ENCODE measurements at places on chromosomes 5 and 9.
A peak's percentile ranks its signal among the peaks of the same experiment; 100 is the strongest.

DNA sequence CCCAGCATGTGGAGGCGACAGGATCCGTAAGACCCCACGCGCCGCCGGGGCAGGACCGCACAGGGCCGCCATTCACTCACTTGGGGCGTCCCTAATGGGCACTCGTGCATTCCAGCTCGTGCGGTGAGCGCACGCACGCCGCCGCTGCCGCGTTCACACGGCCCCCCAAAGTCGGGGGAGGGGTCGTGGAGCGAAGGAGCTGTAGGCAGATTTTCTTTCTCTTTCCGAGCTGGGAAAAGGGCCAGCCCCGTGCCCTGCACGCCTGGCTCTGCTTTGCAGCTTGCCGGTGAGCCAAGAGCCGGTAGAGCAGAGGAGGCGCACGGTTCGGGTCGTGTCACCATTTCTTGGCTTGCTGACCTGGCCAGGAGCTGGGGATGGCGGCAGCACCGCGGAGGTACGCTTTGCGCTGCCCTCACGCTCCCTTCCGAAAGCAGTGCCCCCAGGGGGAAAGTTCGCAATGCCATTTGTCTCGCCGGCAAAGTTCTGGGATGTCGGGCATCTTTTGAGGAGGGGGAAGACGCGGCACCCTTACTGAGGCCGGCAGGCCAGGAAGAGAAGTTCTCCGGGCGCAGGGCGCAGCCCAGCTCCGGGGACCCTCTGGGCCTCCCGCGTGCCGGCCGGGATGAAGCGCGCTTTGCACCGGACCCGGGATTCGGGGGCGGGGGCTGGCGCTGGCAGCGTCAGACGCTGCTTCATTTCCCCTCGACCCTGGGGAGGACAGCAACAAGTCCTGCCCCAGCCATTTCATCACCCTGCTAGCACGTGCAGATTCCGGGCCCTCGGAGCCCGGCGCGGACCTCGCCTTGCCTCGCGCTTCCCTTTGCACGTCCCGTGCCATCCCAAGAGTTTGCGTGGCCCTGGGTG lies 898 bp downstream of the STC2 start:
- DNase-seq, result no peak

- DNase-seq, result no peak
Observed at GRCh38 chr9:81787747-81788632, 98.6 kb upstream of the TLE1 start.

DNA sequence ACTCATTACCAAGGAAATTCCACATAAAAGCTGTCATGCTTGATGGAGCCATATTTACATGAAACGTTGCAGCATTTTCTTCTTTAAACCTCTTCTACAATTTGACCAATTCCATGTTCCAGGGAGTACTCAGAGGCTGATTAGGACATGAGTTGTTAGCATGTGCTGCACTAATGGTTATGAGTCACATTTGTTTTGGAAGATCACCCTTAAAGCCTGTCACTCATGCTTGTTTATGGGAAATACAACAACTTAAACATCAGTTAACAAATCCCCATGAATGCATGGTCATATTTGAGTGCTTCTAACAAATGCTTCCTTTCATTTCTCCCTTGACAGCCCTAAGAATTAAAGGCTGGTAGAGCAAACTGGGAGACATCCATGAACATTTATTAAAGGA lies 156.1 kb downstream of the GHR start:
- DNase-seq, result no peak

- DNase-seq, result no peak
Observed at GRCh38 chr9:14889451-14889850, 20.8 kb downstream of the FREM1 start.

DNA sequence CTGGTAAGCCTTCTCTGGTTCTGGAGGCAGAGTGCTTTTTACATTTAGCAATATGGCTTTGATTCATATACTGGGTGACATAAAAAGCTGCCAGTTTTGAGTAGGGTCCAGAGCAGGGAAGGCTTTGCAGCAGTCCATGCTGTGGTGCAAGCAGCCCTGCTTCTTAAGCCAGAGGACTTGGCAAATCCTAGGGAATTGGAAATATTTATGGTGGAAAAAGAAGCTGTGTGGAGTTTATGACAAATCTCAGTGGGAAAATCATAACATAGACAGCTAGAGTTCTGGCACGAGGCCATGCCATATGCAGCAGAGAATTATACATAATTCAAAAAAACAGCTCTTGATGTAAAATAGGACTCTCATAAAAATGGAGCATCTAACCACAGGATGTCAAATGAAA lies 536.4 kb downstream of the RASEF start:
- no peak for DNase-seq

GRCh38 chr5:39164016-39164415 lies 55.3 kb downstream of the FYB1 start:
- DNase-seq, result peak; percentile 79

DNA sequence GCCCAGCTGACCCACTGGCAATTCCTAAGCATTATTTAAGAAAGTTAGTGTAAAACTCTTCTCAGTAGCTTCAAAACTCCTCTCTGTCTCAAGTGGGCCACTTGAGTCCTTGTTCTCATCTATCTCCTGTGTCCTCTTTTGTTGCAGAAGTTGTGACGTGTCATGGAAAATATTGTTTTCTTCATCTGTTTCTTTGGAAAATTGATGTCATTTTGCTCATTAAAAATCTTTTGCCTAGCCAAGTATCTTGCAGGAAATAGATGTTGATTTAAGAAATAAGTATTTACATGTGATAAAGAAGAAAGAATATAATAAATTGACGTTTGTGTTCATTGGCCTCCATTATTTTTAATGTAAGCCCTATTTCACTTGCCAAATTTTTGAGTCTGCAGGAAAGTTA lies 1158.4 kb upstream of the SEMA6A start:
- DNase-seq, result no peak

DNA sequence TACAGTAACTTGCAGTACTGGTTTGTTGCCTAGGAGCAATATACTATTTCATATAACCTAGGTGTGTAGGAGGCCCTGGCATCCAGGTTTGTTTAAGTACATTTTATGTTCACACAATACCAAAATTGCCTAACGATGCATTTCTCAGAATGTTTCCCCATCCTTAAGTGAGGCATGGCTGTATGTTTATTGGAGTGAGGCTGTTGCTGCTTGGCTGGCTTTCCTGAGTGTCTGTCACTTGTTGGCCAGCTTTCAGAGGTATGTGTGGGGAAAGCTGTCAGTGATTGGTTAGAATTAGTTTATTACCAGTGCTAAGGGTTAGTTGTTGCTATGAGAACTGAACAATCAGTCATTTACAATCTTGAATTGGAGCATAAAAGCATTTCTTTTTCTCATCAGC lies 154.1 kb upstream of the CDH12 start:
- DNase-seq, result no peak

DNA sequence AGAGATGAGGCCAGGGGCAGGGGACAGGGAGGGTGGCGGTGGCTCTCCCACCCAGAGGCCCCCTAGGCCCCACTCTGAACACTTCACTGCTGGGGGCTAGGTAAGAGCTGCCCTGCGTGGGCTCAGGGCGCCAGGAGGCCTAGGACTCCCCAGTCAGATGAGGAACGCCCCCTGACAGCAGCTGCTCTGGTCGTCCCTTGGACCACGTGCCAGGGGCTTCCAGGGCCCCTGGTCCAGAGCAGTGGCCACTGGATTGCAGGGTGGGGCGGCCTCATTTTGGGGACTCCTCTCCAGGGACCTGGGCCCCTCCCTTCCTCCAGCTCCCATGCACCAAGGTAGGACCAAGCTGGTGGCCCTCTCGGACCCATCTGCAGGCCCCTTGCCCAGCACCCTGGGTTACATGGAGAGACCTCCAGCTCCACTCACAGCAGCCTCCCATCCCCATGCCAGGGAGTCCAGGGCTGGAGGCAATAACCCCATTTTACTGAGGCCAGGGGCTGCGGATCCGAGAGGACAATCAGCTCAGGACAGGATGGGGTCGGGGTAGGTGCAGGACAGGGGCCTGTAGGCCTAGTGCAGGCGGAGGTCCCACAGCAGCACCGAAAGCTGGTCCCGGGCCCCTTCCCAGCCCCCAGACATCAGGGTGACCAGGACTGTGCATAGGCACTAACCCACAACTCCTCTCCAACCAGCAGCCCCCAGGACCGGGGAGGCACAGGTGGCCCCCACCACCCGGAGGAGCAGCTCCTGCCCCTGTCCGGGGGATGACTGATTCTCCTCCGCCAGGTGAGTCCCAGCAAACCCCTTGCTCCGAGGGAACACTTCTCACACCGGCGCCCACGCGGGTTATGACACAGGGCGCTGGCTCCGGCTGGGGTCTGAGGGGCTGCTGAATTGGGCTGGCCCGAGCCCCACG lies 1.5 kb downstream of the EGFL7 start:
- DNase-seq, result no peak

DNA sequence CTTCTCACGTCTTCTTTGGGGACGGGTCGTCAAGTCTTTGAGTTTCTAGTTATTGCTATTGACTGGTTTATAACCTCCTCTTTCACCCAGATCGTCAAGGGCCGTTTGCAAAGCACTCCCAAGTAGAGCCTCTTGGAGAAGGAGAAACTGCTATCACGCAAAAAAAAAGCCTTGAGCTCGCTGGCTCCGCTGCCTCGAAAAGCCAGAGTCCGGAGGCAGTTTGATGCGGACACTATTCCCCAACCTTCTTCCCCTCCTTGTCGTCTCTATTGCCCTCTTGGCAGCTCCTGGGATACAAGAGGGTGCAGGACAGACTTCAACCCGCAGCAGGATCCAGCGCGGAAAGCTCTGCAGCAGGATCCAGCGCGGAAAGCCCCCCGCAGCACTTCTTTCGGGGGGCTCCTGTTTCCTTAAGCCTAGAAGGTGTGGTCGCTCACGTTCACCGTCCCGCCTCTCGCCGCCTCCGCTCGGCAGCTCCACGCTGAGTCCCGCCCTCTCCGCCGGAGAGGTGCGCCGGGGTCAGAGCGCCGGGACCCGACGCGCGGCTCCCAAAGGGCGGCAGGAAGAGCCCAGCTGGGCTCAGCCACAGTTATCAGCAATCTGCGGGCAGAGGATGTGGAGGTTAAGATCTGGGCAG lies at the start of gene PCDHAC1:
Gene PCDHAC1 (plus strand): TSS at position 494 of the 637 bp plus-strand sequence. CDS start 594 bp downstream, outside the sequence.
- DNase-seq, result no peak

DNA sequence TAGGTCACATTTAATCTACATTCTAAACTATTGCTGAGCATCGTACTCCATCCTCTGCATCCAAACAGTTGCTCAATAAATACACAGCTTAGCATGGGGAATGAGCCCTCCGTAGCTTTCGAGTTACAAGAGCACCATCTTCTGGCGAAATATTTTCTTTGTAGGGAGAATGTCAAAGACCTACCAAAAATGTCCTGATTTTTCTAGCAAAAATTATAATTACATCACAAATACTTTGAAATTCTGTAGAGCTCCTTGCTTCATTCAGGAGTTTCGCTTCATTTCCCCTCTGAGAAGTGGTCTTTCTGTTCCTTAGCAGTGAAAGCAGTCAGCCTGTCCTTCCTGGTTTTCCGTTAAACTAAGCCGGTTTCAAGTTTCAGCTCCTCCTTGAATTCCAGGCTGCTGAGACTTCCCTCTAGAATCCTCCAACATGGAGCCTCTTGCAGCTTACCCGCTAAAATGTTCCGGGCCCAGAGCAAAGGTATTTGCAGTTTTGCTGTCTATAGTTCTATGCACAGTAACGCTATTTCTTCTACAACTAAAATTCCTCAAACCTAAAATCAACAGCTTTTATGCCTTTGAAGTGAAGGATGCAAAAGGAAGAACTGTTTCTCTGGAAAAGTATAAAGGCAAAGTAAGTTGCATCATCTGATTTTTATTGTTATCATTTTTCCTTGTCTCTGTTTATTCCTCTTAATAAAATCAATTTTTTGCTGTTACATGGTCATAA lies at the start of gene GPX8:
Gene GPX8 (plus strand): TSS at position 409 of the 730 bp plus-strand sequence. CDS start 22 bp downstream, at position 431.
- DNase-seq, result no peak

DNA sequence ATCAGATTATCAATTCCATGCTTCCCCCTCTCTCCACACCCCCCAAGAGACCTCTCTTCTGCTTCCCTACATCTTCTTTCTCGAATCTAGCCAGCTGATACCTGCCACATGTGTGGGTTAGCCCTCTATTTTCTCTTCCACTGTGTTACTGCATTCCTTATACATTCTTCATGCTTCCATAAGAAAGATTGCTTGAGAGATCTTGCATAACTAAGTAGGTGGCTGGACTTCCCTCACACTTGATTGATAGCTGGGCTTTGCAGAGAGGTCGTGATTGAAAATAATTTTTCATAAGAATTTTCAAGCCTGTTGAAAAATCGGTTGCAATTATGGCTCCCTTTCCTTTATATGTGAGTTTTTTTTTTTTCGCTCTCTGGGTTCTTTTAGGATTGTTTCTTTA lies 33.0 kb upstream of the PANK3 start:
- no peak for DNase-seq

GRCh38 chr5:139387611-139388197 lies 2.0 kb downstream of the MZB1 start:
- peak; percentile 60 for DNase-seq

- DNase-seq, result no peak
Observed at GRCh38 chr5:109868737-109869136, 179.0 kb downstream of the MAN2A1 start.

- no peak for DNase-seq
Observed at GRCh38 chr5:50715001-50715400, 48.6 kb downstream of the PARP8 start.

DNA sequence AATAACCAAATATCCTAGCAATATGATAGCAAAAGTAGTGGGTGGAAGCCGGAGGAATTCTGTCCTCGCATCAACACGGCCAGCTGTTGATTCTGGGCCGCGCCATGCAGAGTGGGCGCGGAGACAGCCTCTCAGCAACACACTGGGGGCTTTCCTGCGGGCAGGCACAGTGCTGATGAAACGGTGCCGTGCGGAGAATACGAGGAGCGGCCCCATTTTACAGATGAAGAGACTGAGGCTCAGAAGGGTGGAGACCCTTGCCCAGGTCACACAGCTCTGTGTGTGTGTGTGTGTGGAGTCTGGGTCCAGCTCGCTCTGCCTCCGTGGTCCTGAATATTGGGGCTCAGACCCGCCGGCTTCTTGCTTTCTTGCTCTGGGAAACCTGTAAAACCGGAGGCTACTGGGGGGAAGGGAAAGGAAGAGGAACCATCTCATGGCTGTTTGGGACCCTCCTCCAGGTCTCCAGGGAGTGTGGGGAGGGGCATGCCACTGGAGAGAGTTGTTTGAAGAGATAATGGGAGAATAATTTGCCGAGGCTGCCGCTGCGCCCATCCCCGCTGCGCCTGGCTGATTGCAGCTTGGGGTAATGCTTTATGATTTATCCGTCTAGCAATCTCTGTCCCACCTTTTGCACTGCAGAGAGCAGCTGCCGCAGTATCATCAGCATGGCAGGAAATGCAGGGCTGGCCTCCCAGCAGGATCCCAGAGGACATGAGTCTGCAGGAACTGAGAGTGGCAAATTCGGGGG lies 36.6 kb downstream of the NCS1 start:
- DNase-seq, result no peak

DNA sequence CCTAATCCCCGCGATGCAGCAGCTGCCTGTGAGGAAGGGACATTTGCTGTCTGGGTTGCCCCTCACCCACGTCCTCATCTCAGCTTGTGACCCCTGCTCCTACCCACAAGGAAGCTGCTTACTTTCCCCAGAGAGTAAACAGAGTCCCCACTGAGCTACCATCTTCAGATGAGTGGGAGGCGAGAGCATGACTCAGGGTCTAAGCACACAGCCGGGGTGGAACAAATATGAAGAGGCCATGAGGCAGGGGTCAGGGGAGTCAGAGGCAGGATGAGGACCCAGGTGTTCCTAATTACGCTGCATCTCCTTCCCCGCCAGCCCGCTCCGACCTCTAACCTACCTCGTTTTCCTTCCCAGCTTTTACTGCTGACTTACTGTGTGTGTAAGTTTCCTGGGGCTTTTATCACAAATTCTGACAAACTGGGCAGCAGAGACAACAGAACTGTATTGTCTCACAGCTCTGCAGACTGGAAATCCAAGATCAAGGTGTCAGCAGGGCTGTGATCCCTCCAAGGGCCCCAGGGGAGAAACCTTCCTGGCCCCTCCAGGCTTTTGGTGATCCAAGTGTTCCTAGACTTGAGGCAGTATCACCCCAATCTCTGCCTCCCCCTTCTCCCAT lies 94.0 kb upstream of the DNAH5 start:
- no peak for DNase-seq

Measured in activated effector memory CD4-positive, alpha-beta T cell treated with anti-CD3 and anti-CD28 coated beads, Interleukin-2, amount 50 U/mL, for 16 hours (primary cell).